ENCODE measurements at places on chromosomes 12 and 14.

- DNase-seq: no peak
Observed at GRCh38 chr12:124487066-124487833, 80.2 kb downstream of the NCOR2 start.

GRCh38 chr12:97764700-97765099 is 302.1 kb downstream of the RMST start:
- DNase-seq: no peak

- peak; percentile 62 for DNase-seq
Observed at GRCh38 chr14:37864861-37865718, 269.7 kb downstream of the TTC6 start.

DNA sequence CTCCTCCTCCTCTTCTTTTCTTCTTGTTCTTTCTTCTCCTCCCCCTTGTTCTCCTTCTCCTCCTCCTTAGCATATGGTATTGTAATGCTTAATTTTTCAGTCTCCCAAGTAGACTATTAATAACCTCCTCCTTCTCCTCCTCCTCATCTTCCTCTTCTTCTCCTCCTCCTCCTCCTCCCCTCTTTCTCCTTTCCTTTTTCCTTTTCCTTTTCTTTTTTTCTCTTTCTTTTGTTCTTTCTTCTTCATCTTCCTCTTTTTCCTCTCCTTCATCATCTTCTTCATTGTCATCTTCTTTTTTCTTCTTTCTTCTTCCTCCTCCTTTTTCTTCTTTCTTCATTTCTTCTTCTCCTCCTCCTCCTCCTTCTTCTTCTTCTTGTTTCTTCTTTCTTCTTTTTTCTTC is 251.6 kb upstream of the ARHGAP5 start:
- DNase-seq: no peak

- no peak for DNase-seq
Observed at GRCh38 chr12:9906873-9907272, 25.3 kb downstream of the CLEC2A start.

DNA sequence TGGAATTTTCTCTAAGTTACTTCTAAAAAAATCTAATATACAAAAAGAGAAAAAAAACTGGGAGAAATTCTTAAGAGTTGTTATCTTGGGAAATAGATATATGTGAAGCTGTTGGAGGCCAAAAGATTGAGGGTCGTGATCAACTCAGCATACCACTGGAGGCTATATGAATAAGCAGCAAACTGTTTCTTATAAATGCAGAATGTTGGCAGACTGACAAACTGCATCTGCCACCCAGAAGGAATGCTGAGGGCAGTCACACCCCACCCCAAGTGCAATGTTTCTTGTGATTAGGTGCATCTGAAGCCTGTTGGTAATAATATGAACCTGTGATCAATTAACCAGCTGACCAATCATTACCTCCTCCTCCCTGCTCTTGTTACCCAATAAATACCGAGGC is 818.6 kb upstream of the MGAT4C start:
- DNase-seq: peak; percentile 17

- DNase-seq: peak; percentile 70
Observed at GRCh38 chr12:123062681-123063486, 82.4 kb downstream of the ARL6IP4 start.
